Activated CD4-positive, alpha-beta T cell treated with anti-CD3 and anti-CD28 coated beads, Interleukin-2, amount 50 U/mL, for 48 hours (primary cell): ENCODE measurements at places on chromosomes 11 and 22.

DNA sequence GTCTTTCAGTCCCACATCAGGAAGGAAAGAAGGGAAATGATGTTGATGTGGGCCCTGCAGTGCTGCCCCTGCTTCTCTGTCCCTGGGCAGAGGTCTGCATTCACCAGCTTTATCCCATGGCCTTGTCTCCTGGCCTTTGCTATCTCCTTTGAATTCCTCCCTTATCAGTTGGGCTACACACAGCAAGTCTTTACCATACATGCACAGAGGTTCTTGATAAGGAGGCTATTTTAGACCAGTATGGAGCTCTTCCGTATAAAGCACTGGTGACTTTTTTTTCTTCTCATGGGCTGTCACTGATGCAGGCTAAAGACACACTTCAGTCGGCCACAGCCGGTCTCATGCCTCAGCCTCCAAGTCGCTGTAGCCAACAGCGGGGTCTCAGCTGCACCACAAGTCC, 20.2 kb downstream of the MYO18B start:
- no peak for DNase-seq

GRCh38 chr22:40178417-40179409, 988 bp downstream of the TNRC6B start:
- peak; percentile 30 for DNase-seq

DNA sequence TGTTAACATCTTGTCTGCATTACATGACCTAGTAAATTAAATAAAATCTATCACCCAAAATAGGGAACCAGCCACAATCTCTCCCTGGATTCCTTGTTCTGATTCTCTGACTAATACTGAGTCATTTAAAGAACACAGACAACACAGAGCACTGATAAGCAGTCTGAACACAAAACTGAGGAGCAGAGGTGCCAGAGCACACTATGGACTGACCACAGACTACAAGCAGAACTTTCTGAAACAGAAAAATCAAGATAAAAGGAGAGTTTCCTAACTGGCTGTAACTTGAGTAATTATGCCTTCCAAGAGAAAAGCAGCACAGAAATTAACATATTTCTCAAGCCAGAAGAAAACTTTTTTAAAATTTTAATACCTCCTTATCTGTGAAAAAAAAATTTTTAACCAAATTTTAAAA, 128.8 kb downstream of the SGSM3 start:
- no peak for DNase-seq

- peak; percentile 40 for DNase-seq
Measured at GRCh38 chr11:108592591-108593213, 866 bp downstream of the EXPH5 start.

- DNase-seq: peak; percentile 82
Measured at GRCh38 chr22:24427500-24428164, at the start of gene ADORA2A. Gene ADORA2A (plus strand): TSS chr22:24427599. CDS start chr22:24433405, 5,806 bp downstream.

- DNase-seq: peak; percentile 82
Measured at GRCh38 chr11:46392421-46393230, 1.1 kb upstream of the CHRM4 start.

DNA sequence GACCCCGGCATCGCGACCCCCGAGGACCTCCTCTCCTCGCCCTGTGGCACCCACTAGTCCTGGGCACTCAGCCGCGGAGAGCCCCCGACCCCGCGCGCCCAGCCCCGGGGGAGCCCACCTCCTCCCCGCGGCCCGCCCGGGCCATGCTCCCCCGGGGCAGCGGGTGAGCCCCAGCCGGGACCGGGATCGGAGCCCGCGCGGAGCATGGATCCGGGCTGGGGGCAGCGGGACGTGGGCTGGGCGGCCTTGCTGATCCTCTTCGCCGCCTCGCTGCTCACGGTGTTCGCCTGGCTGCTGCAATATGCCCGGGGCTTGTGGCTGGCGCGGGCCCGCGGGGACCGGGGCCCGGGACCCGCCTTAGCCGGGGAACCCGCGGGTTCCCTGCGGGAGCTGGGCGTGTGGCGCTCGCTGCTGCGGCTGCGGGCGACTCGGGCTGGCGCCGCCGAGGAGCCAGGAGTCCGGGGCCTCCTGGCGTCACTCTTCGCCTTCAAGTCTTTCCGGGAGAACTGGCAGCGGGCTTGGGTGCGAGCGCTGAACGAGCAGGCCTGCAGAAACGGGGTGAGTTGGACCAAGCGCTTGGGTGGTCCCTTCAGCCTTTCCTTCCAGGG, 498 bp downstream of the C2CD2L start:
- DNase-seq: peak; percentile 30

GRCh38 chr22:28568099-28568498, 111.5 kb downstream of the TTC28 start:
- no peak for DNase-seq

- DNase-seq: no peak
Measured at GRCh38 chr11:72635309-72635915, 38.8 kb downstream of the PDE2A start.

DNA sequence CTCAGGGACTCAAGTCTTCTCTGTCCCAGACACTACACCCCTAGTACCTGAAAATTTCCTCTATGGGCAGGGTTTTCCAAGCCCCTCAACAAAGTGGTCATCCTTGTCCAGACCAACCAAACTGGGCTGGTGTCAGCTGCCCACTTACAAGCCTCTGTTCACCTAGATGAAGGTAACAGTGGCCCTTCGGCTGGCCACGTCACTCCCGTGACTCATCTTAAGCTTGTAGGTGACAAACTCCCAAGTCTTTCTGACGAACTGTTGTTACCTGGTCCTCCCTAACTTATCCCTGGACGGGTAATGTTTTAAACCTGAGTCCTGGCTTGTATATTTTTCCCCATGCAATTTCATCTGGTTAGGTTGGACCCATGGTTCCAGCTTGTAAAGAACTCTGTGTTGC, 4.7 kb downstream of the CXCR5 start:
- no peak for DNase-seq

DNA sequence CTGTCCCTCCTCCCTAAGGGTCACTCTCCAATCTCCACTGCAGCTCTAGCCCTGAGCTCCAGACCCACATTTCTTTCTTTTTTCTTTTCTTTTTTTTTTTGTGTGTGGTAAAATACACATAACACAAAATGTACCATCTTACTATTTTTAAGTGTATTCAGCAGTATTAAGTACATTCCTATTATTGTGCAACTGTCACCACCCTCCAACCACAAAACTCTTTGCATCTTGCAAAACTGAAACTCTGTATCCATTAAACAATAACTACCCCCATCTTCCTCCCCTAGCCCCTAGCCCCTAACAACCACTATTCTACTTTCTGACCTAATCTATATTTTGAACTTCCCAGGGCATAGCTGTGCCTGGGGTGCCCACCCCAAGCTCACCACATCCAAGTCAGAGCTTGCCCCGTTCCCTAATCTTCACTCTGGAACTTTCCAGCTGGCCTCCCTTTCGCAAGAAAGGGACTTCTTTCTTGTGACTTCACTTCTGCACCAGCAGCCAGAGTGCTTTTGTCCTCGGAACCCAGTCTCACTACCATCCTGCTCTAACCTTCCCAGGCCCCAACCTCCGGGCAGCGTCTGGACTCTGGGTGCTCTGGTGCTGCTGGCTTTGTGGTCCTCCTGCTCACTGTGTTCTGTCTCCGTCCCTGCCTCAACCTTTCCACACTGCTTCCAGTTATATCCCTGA, 30.7 kb downstream of the PARVG start:
- no peak for DNase-seq

- DNase-seq: no peak
Measured at GRCh38 chr22:45397806-45398205, 15.6 kb downstream of the SMC1B start.

GRCh38 chr11:113363996-113364641, 23.5 kb upstream of the ANKK1 start:
- DNase-seq: no peak

GRCh38 chr22:39388261-39389011, 11.1 kb upstream of the TAB1 start:
- peak; percentile 82 for DNase-seq

DNA sequence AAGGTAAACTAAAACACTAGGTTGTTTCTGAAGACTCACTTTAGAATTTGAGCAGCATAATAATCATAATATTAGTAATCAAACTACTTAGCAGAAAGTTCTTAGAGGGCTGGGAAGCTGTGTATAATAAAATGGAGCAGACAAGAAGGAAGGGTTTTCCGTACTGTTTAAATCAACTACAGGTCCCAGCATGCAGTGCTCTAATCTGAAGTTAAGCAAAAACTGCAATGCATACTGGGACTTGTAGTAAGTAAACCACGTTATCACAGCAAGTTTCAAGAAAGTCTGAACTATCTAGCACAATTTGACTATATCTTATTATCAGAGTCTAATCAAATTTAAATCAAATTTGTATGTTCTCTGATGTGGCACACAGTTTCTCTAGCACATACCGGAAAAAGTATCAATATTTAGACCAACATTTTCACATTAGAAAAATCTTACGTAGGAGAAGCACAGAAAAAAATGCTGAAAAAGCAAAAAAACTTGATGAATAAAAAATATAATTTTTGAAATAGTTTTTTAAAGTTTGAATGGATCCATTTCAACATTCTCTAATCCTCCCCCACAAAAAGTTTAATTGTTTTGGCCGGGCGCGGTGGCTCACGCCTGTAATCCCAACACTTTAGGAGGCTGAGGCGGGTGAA, 8.2 kb downstream of the PHF21A start:
- DNase-seq: no peak

GRCh38 chr11:121374286-121374985, 77.7 kb upstream of the SORL1 start:
- no peak for DNase-seq

- DNase-seq: peak; percentile 48
Measured at GRCh38 chr22:28051787-28052356, 132.8 kb upstream of the PITPNB start.

- DNase-seq: no peak
Measured at GRCh38 chr11:11268706-11269105, 84.3 kb downstream of the CSNK2A3 start.

DNA sequence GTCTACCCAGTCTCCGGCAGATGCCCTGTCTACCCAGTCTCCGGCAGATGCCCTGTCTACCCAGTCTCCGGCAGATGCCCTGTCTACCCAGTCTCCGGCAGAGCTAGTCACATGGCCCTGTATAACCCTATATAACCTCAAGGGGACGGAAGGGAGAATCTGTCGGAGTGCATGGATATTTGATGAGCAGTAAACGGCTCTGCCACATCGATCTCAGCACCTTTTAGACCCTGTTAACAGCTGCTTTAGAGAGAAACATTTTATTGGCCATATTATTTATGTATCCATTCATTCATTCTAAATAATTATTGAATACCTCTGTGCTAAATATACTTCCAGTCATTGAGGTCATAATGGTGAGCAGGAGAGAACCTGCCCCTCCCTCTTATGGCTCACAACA, 228.9 kb downstream of the NTM start:
- no peak for DNase-seq

GRCh38 chr11:103488031-103488461, 378.8 kb downstream of the DYNC2H1 start:
- no peak for DNase-seq

- DNase-seq: no peak
Measured at GRCh38 chr11:69276165-69276564, 17.8 kb upstream of the MYEOV start.

- DNase-seq: no peak
Measured at GRCh38 chr11:66523611-66524010, 13.2 kb downstream of the BBS1 start.

GRCh38 chr11:104633226-104633625, 265.0 kb downstream of the CASP12 start:
- no peak for DNase-seq

DNA sequence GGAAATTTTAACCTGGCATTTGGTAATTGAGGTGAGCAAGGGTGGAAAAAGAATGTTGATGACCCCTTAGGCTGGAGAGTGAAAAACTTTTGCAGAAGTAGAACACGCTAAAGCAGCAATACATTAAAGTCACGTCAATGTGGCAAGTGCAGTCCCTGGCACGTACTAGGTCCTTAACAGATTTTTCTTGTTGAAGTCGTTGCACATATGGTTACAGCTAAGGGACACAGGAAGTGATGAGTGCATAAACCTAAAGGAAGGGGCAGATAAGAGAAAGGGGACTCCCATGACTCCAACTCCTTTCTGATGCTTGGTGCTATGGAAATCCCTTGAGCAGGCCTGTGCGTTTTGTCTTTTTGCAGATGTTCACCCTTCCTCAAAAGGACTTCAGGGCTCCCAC, 1.2 kb downstream of the ACCS start:
- DNase-seq: no peak

- DNase-seq: no peak
Measured at GRCh38 chr22:22788460-22789037, 99.1 kb upstream of the IGLL5 start.

DNA sequence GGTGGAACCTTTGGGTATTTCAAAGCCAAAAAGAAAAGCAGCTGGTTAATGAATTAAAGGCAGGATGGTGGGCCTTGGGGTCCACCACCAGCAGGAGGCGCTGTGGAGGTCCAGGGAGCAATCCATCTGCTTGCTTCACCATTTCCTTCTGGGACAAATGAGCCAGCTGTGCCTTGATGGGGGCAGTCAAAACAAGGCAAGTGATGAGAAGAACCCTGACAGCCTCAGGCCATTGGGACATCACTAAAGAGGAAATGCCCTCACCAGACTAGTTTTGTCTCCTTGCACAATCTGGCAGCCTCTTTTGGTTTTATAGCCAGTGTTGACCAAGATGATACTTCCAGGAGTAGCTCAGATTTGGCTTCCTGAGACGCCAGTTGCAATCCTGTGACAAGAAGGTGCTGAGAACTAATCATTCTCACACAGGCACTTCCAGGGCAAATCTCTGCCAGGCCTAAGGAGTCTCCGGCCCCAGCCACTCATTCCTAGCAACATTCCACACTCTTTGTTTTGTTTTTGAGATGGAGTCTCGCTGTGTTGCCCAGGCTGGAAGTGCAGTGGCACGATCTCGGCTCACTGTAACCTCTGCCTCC, 38.2 kb upstream of the WEE1 start:
- DNase-seq: peak; percentile 91

- no peak for DNase-seq
Measured at GRCh38 chr11:4991060-4991459, 3.6 kb upstream of the OR51L1 start.

DNA sequence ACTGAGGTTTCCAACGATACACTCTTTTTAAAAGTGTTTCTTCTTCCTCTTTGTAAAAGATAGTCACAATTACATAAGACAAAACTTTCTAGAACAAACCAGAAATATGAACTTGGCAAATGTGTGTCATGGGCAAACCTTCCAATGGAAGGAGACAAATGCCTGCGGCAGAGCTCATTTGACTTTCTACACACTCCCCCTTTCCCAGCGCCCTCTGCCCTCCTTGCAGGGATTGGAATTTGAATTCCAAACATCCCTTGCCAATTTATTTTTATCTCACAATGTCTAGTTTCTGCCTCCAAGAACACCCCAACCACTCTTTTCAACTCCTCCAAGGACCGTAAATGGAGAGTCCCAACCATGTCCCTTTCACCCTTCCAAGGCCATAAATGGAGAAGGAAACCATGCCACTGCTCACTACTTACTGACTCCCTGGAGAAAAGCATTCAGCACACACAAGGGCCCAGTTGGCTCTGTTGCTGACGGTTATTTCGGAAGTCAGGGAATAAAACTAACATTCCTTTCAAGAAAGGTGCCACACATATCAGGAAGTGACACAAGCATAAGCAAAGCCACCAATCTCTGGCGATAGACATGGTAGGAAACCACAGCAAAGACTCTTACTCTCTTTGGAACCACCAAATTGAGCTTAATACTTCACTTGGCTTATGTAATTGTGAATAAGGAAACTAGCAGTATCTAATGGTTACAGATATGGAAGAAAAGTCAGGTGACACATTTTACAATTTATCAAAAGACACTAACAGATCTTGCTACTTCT, 15.0 kb upstream of the ESAM start:
- DNase-seq: no peak

GRCh38 chr11:22465620-22466019, 127.4 kb downstream of the SLC17A6 start:
- no peak for DNase-seq
